ENCODE measurements at places on chromosomes 13 and 19.

GRCh38 chr13:109605846-109606245 lies 180.5 kb downstream of the IRS2 start:
- DNase-seq: no peak

GRCh38 chr13:38417241-38417640 lies 67.6 kb downstream of the UFM1 start:
- DNase-seq: no peak

DNA sequence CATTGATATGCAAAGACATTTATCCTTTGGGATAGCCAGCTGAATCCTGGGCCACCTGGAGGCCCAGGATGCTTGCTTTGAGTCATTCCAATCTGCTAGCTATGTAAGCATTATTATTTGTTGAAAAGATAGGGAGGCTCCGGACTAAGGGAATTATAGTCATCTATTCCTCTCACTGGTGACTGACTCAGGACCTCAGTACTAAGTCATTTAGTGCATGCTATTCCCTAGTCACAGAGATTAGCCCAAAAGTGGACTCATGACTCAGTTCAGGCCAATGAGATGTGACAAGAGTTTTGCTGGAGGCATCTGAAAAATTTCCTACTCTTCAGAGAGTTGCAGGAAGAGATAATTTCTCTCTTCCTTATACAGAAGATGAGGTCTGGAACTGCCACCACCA lies 67.9 kb upstream of the ITM2B start:
- no peak for DNase-seq

DNA sequence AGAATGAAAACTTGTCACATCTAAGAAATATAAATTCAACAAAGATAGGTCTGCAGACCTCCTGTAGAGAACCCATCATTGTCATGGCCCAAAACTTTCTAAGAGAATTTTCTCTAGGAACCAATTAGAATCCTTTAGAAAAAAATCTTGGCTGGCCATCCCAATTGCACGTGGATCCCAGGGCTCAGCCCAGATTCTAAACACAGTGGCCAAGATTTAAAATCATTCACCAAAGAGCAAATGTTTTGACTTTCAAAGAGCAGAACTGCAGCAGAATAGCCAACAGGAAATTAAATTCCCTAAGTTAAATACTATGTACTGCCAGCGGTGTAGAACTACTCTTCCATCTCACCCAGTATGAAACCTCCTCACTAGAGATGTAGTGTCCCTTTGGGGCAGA lies 21.3 kb downstream of the IPO5 start:
- DNase-seq: no peak

DNA sequence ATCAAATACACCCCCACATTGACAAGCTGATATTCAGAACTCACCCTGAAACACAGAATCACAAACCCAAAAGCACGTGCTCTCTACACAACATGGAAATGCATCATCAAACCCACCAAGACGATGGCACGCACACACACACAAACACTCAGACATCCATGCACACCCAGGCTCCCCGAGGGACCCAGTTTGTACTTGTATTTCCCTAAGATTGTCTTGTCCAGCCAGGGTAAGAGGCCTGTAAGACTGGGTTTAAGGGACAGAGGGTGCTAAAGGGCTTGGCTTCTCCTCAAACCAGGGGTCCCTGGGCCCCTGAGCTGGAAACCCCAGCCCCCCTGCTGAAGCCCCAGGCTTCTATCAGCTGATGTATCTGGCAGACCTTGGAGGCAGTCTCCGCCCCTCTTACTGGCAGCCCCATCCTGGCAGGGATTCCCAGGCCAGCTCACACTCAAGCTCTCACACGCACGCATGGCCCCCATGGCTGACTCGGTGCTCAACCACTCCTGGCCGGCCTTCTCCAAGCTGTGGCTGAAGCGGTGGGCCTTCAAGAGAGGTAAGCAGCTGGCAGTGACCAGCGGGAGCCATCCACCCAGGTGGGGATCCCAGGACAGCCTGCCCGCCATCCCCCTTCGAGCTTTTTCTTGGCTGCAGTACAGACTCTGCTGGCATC lies 6.5 kb downstream of the ARHGEF18 start:
- no peak for DNase-seq

- no peak for DNase-seq
These were observed 11.7 kb downstream of the DACT3 start for GRCh38 chr19:46648961-46649960.

DNA sequence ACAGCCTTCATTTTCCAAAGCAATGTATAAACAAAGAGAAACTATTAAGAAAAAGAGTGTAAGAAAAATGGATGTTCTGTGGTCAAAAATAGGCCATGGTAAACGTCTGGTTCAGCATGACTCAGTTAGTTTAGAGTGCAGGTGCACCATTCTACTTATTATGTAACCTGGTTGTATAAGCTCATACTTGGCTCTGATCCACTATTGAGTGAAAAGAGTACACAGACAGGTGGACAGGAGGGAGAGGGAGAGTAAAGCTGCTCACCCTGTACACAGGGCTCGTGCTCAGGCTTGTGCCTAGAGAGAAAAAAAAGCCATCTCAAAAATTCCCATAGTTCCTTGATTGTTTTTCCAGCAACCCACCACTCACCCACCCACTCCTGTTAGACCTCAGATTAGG lies 85.8 kb upstream of the ZNF91 start:
- DNase-seq: no peak

DNA sequence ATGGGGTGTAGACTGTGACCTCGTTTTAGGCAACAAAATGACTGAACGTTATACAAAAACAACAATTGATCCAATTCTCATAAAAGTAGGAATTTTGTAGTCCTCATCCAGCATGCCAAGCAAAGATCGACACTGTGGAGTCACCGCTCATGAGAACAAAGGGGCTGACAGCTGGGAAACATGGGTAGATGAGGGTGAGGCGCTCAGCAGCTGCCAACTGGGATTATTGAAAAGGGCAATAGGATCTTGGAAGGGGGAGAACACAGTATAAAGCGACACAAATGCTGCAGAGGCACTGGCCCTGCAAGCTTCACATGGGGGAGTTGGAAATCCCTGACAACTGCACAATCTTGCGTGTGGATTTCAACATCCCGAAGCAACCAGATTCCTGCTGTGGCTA lies 5.4 kb upstream of the ZNF765 start:
- no peak for DNase-seq

DNA sequence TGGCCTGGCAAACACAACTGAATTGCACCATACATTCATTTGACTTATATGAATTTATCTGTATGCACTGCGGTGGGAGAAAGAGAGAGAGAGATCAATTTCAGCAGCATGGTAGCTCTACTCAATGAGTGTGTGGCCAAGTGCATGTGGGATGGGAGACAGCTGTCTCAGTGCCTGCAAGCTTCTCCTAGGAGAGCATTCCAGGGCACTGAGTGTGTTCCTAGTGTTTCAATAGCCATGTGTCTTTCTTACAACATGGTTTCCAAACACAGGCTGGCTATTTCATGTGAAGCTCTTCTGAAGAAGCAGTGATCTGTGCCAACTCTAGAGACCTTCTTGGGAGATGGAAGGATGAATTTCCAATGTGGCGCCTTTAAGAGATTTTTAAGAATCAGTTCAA lies 43.5 kb downstream of the NEK5 start:
- DNase-seq: no peak

DNA sequence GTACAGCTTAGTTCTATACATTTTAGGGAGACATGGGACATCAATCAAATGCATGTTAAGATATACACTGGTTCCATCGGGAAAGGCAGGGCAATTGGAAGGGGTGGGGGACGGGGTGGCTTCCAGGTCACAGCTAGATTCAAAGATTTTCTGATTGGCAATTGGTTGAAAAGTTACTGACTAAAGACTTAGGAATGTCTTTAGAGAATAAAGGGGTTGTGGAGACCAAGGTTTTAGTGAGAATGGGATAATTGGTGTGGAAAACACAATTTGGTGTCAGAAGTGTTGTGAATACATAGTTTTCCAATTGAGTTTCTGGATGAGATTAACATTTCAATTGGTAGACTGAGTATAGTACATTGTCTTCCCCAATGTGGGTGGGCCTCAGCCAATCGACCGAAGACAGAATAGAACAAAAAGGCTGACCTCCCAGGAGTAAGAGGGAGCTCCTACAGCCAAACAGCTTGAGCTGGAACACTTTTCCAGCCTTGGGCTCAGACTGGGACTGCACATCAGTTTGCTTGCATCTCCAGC lies 988 bp upstream of the CCDC169 start:
- DNase-seq: no peak

DNA sequence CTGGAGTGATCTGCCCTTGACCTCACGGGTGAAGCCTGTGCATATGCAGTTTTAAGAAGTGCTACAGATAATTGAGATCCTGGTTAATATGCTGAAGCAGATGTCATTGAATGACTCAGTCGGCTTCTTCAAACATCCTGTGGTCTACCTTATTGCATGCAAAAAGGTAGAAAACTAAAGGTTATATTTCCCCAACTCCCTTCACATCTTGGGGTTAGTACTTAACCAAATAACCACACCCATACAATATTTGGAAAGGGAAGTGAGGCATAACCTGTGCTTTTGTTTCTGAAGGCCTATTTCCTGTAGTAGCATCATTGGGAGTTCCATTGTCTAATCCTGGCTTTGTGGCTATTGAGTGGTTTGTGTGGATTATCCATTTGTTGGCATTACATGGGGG lies 58.3 kb downstream of the RAP2A start:
- no peak for DNase-seq

- no peak for DNase-seq
These were observed 9.9 kb downstream of the MYDGF start for GRCh38 chr19:4660181-4660791.

DNA sequence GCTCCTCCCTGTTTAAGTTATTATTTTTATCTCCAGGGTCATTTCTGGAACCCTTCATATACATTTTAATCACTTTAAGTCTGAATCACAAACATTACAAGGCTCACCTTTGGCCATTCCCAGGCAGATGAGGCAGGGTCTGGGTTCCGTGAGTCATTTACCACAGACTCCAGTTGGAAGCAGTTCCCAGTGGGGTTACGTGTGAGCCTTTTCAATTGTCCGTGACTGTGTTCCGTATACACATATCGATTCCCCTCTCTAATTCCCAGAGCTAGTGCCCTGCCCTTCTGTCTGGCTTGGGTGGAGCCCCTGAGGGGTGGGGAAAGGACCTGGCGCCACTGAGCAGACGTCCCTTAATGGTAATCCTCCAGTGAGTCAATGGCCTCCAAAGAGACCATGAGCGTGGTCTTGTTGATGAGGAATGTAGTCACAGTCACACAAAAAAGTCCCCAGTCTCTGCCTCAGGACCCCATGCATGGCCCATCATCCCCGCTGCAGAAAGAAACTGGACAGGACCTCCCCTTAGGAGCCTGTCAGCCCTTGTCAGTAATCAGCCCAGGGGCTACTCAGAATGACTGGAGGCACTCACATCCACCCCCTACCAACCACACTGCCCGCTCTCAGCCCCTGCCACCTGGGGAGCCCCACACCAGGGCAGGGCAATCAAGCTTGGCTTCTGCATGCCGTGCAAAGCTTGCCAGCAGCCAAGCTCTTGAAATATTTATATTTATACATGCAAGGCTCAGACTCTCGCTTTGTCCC lies 144.4 kb downstream of the ZIC5 start:
- no peak for DNase-seq

DNA sequence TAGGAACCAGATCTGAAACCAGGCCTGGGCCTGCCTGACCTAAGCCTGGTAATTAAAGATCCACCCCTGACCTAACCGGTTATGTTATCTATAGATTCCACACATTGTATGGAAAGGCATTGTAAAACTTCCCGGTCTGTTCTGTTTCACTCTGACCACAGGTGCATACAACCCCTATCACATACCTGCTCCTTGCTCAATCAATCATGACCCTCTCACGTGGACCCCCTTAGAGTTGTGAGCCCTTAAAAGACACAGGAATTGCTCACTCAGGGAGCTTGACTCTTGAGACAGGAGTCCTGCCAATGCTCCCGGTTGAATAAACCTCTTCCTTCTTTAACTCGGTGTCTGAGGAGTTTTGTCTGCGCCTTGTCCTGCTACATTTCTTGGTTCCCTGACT lies 27.3 kb upstream of the ZNF562 start:
- no peak for DNase-seq

GRCh38 chr19:31166206-31166605 lies 183.0 kb downstream of the TSHZ3 start:
- DNase-seq: no peak
